ENCODE measurements at places on chromosomes 3 and 15. TPM values are rescaled to one million over a fixed set of nuclear protein-coding genes. Genes with fewer than 3 reads are reported as not detected.

DNA sequence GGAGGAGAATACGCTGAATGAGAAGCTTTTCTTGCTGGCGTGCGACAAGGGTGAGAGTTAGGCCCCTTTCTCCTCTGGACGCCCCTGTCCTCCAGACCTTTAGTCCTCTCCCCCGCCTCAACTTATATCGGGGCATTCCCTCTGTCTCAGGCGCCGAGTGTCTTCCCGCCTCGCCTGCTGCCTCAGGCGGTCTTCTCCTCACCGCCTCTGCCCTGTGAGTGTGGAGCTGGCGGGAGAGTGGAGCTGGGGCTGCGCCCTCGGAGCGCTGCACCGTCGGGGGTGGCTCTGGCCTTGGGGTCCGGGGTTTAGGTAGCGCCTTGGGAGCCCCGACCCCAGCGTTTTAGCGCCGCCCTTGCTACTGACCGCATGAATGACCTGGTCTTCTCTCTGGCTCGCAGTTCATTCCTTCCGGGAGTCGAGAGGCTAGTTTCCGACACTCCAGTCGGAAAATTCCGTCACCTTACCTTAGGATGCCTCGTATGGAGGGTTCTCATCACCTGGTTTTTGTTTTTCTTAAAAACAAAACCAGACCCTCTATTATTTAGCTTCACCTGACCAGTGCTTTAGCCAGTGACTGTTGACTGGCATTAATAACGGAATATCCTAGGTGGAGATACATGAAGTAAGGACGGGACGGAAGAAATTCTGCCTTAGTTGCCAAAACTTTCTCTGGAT is 985 bp downstream of the TRPC1 start:
- DNase-seq, result peak; percentile 50

Gene CRYBG3
- 15.9 TPM for total RNA-seq

GRCh38 chr3:133896002-133896761 is 500 bp upstream of the RAB6B start:
- DNase-seq, result no peak

DNA sequence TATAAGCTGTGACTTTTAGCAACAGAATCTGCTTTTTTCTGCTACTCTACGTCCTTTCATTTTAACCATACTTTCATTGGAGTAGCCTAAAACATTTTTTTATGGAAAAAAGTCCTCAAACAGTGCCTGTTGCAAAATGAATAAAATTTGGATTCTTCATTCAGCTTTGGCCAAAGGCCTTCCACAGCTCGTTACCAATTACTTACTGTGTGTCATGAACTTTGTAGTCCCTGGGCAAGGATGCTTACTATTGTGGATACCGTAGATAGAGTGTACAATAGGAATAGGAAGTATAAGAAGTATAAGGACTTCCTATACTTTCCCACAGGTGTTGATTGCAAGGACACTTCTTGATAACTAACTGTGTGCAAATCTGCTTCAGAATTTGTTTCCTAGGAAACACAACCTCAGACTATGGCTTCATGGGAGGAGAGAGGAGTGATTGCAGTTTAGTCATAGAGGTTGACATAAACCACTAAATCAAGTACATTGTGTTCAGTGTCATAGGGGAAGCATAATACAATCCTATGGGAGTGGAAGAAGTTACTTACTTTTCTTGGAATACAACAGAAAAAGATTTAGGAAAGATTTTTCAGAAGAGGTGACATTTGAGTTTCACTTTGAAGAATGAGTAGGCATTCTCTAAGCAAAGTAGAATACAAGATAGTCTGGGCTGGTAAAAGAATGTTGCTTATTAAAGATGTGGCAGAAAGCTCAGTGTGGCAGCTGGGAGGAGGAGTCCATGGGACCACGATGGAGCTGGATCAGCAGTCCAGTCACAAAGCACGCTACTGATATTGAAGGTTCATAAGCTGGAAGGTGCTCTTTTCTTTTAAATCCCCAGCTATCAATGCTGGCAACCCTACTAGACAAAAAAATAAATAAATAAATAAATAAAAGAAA is 309.7 kb upstream of the TPRG1 start:
- peak; percentile 16 for DNase-seq

GRCh38 chr3:58798312-58798711 is 131.7 kb upstream of the FAM3D start:
- DNase-seq, result no peak

Gene SPSB4
- total RNA-seq, result 0.22 TPM

GRCh38 chr3:125212509-125213363 is at the start of gene SLC12A8:
Gene SLC12A8 (minus strand): TSS chr3:125212748. CDS start chr3:125211349, 1,399 bp downstream.
- DNase-seq, result no peak

- no peak for DNase-seq
Observed at GRCh38 chr3:124707656-124708062, 22.6 kb upstream of the UMPS start.

- DNase-seq, result no peak
Observed at GRCh38 chr3:189292667-189293484, 121.1 kb downstream of the TPRG1 start.

- DNase-seq, result no peak
Observed at GRCh38 chr3:29429055-29429679, 148.3 kb downstream of the RBMS3 start.

- no peak for DNase-seq
Observed at GRCh38 chr3:4829031-4829394, 150.2 kb upstream of the BHLHE40 start.

Gene POMGNT2
- total RNA-seq, result 6.4 TPM

DNA sequence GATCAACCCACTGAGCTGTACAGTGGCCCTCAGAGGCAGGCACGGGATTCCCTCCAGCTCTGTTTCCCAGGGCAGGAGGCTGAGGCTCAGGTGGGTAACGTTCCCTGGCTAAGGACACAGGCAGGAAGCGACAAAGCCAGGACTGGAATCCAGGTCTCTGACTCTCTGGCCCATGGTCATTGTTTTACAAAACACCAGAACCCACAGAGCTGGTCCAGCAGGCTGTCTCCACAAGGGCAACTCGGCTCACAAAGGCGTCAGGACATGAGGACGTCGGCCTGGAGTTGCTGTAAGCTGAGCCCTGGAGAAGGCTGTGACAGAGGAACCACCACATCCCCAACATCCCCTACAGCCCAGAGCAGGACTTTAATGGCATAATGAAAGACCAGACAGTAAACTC is 30.7 kb downstream of the NUP210 start:
- no peak for DNase-seq

DNA sequence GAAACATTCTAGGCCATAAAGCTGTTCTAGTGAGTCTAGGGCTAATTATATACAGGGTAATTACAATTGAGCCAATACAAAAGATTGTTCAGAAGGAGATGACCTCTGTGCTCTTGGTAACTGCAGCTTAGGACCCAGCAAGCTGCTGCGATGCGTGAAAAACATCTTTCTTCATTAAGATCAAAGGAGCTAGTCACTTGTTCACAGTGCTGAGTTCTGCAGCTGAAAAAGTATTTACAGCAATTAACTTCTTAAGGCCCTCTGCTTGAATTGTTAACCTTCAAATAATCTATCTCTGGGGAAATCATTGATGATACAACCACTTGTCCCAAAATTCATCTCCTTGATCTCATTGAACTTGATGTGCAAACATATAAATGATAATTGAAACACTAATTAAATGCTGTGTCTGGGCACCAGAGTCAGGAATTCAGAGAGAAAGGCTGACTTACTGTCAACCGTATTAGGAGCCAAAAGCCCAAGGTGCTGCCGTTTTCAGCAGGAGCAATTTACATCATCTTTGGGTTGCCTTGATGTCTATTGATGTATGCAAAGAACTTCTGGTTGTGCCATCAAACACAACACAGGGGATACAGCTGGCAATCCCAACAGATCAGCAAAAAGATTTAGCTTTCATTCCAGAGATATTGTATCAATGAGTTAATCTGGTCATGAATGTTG is 213.0 kb downstream of the NECTIN3 start:
- DNase-seq, result no peak

DNA sequence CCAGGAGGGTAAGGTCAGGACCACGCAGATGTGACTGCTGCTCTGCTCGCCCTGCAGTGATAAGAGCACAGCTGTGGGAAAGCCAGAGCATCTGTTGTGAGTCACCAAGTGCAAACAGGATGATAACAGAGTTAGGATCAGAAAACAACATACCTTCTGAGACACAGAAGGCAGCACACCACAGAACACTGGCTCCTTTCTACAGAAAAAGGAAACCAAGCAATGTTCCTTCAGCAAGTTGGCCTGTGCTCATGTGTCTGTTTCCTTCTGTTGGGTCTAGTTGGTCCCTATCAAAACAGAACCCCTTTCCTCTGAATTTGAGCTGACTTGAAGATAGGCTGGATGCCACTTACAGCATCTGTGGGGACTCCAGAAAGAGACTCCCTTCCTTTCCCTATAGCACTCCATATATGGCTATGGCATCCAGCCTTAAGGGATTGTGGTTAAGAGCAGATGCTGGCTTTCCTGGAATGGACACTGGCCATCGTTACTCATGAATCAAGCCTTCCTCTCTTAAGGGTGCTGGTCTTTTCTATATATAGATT is 440.7 kb upstream of the THBS1 start:
- DNase-seq, result peak; percentile 100

Gene OSBPL10
- total RNA-seq, result 37.1 TPM

Gene TICRR
- total RNA-seq, result 20.5 TPM

Gene FBXW12
- total RNA-seq, result not detected

Gene PCSK6
- total RNA-seq, result 0.72 TPM

DNA sequence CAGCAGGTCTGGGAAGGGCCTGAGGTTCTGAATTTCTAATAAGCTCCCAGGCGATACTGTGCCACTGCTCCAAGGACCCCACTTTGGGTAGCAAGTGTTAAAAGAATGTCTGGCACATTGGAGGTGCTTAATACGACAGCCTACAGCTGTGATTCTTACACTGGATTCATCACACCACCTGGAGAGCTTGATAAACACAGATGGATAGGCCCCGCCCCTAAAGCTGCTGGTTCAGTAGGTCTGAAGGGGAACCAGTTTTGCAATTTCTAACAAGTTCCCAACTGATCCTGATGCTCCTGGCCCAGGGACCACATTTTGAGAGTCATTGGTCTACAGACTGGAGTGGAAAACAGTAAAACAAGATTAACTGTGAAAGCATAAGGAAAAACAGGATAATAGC is 124.8 kb upstream of the ST8SIA2 start:
- DNase-seq, result no peak

Gene GABRG3
- total RNA-seq, result not detected

- peak; percentile 31 for DNase-seq
Observed at GRCh38 chr3:129119365-129120100, 2.1 kb downstream of the RAB43 start.

DNA sequence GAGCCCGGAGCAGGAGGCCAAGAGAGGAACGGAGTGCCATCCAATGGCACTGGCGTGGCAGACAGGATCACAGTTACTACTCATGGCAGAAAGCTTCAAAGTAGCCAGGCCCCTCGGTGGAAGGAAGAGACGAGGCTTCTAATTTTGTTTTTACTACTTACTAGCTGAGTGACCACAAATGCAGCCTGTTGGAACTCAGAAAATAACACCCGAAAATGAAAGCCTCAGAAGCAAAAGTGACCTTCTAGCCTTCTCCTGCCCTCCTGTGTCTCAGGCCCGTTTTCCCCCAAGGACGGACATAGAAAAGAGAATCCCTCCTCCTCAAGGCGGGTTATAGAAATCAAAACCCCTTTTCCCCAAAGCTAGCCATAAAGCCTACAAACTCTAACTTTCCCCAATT is 9.9 kb upstream of the STRA6 start:
- no peak for DNase-seq

Gene C3orf49
- not detected for total RNA-seq

- DNase-seq, result no peak
Observed at GRCh38 chr15:55928955-55929354, 64.5 kb downstream of the NEDD4 start.

GRCh38 chr15:41969851-41970431 is 2.4 kb downstream of the EHD4 start:
- DNase-seq, result peak; percentile 41

Gene FAM107A
- 10.7 TPM for total RNA-seq

GRCh38 chr3:159252772-159253384 is 451.0 kb downstream of the MFSD1 start:
- peak; percentile 80 for DNase-seq

GRCh38 chr3:146325170-146325569 is 74.3 kb upstream of the PLSCR4 start:
- DNase-seq, result no peak

Gene LACTB
- 26.1 TPM for total RNA-seq

Gene A4GNT
- not detected for total RNA-seq

DNA sequence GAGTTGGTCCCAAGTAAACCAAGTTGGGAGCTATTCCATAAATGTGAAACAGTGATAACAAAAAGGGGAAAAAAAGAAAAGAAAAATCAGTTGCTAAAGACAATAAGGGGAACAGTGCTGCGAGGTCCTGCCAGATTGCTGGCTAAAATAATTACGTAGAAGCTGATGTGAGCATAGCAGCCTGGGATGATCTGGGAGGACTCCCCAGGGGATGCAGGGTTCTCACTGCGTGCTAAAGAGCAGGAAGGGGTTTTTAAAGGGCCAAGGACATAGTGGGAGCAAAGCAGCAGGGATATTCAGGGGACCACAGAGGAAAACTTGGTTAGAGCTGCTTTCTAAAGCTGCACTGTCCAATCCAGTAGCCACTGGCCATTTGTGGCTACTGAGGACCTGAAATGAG is 133.0 kb upstream of the UMPS start:
- DNase-seq, result no peak
